ENCODE measurements at places on chromosomes 1 and 21.
A peak's percentile ranks its signal among the peaks of the same experiment; 100 is the strongest.

GRCh38 chr21:46498335-46499050 lies 39.8 kb downstream of the DIP2A start:
- no peak for DNase-seq

GRCh38 chr1:244840219-244840794 lies 4.8 kb downstream of the COX20 start:
- no peak for DNase-seq

DNA sequence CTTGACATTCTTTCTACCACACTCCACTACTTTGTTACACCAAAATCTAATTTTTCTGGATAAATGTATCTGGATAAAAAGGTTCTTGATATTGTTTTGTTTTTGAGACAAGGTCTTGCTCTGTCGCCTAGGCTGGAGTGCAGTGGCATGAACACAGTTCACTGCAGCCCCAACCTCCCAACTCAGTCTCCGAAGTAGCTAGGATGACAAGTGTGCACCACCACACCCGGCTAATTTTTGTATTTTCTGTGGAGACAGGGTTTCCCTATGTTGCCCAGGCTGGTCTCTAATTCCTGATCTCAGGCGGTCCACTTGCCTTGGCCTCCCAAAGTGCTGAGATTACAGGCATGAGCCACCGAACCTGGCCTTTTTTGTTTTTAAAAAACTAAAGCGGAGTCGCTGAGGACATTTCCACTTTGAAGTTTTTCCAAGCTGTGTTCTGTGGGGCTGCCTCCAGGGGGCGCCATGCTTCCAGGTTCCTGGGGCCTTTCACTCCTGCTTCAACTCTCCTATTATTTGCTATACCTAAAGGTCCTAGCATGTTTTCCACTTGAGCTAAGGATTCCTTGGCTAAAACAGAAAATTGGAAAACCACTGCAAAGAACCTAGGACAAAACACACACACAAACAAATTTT lies 14.1 kb upstream of the NCMAP start:
- DNase-seq = no peak

GRCh38 chr1:41454406-41454805 lies 30.1 kb downstream of the EDN2 start:
- DNase-seq = no peak

DNA sequence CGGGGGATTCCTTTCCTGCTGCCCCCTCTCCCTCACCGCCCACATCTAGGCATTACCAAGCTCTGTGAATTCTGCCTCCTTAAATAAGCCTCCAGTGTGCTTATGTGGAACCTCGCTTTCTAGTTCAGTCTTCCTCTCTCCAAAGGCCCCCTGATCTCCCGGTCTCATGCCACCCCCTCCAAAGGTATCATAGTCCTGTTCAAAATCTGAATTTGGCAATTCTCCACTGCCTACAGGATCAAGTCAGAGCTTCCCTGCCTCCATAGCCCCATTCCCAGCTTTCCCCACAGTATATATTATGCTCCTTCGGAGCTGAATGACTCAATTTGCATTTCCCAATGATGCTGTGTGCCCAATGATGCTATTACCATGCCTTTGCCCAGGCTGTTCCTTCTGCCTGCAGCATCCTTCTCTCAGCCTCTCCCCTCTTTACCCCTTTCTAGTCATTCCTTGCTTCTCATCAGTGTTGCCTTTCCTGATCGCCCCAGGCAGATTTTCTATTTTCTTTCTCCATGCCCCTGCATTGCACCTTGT lies 1.7 kb downstream of the AZIN2 start:
- DNase-seq = no peak

GRCh38 chr1:155208541-155209311 lies at the start of gene MTX1:
TSS of gene MTX1 (plus strand) at chr1:155208695. CDS start at chr1:155208805, 110 bp downstream.
- DNase-seq = no peak

- DNase-seq = no peak
These were observed 55.2 kb upstream of the WDR26 start for GRCh38 chr1:224489534-224490365.

GRCh38 chr1:234583755-234584419 lies 26.1 kb downstream of the IRF2BP2 start:
- no peak for DNase-seq

- no peak for DNase-seq
These were observed 738 bp upstream of the CDC42BPA start for GRCh38 chr1:227318853-227319607.

- no peak for DNase-seq
These were observed 20.2 kb downstream of the SDC3 start for GRCh38 chr1:30888391-30888790.

DNA sequence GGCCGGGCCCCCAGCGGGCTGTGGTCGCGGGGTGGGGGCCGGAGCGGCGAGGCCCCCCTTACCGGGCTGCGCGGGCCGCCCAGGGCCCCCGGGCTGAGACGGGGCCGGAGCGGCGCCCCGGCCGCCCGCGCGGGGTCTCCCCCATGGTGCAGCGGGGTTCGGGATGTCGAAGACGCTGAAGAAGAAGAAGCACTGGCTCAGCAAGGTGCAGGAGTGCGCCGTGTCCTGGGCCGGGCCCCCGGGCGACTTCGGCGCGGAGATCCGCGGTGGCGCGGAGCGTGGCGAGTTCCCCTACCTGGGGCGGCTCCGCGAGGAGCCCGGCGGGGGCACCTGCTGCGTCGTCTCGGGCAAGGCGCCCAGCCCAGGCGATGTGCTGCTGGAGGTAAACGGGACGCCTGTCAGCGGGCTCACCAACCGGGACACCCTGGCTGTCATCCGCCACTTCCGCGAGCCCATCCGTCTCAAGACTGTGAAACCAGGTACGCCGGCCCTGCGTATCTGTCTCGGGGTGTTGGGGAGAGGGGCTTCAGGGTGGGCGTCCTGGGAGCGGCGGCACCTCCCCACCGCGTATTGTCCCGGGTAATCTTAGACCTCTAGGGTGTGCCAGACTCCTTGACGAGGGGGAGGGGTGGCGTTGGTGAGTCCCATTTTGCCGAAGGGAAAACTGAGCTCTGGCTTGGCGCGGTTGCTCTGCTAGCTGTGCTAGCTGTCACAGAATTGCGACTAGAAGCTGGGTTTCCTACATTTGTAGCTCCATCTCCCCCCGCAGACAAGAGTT lies 745 bp downstream of the MAGI3 start:
- no peak for DNase-seq

DNA sequence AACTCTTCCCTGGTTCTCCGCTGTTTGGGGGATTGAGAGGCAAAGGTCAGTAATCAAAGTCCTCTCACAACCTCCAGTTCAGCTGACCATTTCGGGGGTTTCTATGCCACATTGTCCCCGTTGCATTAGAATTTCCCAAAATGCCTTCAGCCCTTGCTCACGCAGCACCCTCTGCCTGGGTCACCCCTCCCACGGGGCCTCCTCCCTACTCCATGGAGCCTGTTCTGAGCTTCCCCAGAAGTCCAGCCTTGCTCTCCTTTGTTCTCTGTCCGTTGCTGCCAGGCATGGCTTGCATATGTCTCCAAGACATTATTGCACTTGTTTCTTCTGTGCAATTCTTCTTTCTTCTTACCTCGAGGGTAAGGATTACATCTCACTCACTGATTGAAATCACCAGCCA lies 16.5 kb downstream of the DMRTB1 start:
- DNase-seq = no peak

DNA sequence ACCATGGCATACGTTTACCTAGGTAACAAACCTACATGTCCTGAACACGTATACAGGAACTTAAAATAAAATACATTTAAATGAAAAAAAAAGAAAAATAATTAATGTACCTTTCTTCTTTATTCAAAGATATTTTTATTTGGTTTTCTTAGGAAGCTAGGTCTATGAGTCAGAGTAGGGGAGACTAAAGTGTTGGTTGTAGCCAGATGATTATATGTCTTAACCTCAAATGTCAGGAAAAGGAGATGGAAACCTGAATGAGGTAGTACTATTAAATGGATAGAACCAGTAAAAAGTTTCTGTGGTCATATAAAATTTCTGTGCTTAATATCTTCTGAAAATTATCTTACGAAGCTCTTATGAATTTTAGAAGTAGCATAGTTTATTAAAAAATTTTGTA lies 275.8 kb downstream of the KCTD3 start:
- no peak for DNase-seq

- DNase-seq = no peak
These were observed 14.6 kb downstream of the CACNA1E start for GRCh38 chr1:181497870-181498269.

DNA sequence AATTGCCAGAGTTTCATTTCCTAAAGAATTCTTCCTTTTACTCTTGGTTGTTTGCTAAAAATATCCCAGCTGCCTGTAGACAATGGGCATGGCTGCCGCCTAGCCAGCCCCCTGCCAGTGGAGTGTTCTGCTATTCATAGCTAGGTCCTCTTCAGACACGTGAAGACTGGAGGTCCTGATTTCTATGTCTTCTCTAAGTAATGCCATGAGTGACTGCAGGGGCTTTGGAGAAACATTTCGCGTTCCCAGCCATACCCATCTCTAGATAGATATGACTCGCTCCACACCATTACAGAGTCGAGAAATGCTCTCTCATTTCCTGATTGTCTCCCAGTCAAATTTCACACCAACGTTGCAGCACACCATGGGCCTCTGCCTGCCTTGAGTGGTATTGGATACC lies 99.5 kb upstream of the BACE2 start:
- DNase-seq = no peak

DNA sequence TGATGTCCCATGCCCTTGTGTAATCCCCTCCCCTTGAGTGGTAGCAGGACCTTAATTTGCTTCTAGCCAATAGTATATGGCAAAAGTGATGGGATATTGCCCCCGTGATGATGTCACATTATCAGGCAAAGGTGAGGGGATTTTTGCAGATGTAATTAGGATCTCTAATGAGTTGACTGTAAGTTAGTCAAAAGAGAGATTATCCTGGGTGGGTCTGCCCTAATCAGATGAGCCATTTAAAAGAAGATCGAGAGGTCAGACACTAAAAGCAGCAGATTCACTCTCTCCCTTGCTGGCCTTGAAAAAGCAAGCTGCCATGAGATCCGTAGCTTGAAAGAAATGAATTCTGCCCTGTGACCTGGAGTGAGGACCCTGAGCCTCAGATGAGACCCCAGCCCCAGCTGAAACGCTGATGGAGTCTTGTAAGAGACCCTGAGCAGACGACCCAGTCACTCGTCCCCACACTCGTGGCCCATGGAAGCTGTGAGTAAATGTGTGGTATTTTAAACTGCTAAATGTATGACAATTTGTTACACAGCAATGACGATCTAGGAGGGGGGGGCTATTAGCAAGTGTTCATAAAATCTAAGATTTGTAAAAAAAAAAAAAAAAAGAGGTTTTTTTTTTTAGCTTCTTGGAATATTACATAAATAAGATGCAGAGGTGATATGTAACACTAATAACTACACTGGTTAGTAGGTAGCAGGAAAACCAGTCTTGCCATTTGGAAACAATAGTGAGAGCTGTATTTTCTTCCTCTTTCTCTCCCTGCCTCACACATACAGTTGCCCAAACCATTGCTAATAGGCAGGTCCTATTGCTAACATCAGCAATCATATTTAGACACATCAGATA lies 50.3 kb upstream of the TARBP1 start:
- DNase-seq = no peak

- DNase-seq = no peak
These were observed 180.2 kb downstream of the ATG4C start for GRCh38 chr1:62964141-62964540.

GRCh38 chr1:50427086-50427817 lies 4.0 kb upstream of the DMRTA2 start:
- peak; percentile 38 for DNase-seq

- no peak for DNase-seq
These were observed 5.7 kb upstream of the C1orf162 start for GRCh38 chr1:111467865-111468716.

DNA sequence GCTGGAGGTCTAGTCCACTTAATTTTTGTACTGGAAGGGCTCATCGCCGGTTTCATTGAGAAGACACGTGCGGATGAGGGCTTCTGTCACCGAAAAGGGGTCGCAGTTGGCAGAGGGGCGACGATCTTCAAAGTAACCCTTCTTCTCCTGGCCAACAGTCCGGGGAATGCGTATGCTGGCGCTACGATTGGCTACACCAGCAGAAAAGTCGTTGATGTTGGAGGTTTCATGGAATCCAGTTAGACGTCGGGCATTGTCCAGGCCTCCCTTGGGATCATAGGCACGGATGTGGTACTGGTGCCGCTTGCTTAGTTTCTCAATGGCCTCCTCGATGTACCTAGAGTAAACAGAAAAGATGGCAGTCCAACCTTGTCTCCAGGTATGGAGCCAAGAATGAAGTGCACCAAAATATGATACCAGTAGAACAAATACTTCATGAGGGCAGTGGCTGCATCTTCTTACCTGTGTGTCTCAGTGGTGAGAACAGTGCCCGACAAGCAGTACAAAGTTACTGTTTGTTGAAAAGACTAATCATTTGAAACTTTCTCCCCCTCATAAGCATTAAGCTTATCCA lies 7.1 kb downstream of the GLUL start:
- DNase-seq = peak; percentile 72

DNA sequence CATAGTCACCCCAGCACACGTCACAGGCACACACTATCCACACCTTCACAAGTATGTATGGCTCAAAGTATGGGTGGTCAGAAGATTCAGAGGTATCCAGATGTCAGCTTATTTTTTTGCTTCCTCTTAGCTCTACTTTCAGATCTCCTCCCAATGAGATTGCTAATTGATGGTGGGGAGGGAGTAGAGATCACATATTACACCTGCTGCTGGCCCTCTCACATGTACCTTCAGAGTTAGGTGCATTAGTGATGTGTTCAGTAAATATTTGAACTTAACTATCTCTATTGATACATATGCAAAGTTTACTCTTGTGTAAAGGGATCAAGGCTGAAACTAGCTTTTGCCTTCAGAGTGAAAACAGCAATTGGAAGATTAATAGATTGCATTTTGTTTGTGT lies 262.6 kb downstream of the PCP4 start:
- DNase-seq = no peak

DNA sequence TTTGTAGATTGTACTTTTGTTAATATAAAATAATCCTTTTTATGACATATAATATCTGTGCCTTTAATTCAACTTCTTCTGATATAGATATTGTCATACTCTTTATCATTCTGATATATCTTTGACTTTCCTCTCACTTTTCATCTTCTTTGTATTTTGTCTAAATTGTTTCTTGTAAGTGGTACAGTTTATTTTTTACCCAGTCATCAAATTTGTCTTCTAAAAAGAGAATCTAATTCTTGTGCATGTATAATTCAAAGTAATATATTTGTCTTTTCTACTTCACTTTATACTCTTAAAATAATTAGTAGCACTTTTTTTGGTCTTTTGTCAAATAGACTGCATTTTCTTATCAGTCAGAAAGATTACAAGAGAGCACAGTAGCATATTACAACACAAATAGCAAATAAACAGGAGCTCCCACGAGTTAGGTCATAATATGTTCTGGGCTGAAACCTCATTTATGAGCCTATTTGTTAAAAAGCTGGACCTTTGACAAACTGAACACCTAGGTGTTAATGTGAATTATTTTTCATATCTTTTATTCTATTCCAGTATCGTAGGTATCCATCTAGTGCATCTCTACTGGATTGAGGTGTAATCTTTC lies 379.7 kb upstream of the B3GALT2 start:
- DNase-seq = no peak

GRCh38 chr1:10516925-10517676 lies 42.4 kb downstream of the PEX14 start:
- DNase-seq = no peak

- no peak for DNase-seq
These were observed 36.1 kb upstream of the RUNX3 start for GRCh38 chr1:24966121-24966723.

GRCh38 chr1:77824694-77825093 lies 45.2 kb downstream of the MIGA1 start:
- no peak for DNase-seq
